ENCODE measurements at places on chromosomes 1 and 21.

GRCh38 chr1:159877695-159878444 lies 15.4 kb upstream of the VSIG8 start:
- no peak for DNase-seq

DNA sequence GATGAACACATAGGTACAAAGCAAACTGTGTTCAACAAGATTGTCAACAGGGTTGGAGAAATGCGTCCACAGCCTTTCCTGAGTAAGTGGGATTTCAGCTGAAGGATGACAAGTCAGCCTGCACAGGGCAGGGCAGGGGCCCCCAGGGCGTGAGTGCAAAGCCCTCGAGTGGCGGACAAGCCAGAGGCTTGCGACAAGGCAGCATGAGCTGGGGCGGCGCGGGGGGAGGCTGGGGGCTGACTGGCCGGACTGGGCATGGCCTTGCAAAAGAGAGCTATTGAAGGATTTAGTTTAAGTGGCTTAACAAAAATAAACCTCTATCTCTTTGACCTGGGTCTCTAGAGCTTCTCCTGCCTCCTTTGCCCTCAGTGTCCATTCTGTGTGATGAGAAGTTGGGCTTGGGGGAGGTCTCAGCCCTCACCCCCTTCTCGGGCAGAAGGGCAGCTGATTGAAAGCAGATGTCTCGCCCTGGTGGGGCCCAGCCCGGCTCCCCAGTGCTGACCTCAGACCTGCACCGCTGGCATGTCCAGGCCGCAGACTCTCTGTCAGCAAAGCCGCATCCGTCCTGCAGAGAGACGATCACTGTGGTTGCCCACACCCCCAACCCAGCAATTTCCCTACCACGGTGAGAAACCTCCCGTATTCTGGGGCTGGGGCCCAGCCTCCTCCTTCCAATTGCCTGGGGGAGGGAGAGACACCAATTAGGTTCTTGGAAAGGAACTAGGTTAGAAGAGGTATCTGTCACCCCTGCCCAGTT lies 24.3 kb upstream of the EPS8L3 start:
- DNase-seq: peak; percentile 7

GRCh38 chr1:178031856-178032320 lies 62.0 kb upstream of the RASAL2 start:
- DNase-seq: no peak

DNA sequence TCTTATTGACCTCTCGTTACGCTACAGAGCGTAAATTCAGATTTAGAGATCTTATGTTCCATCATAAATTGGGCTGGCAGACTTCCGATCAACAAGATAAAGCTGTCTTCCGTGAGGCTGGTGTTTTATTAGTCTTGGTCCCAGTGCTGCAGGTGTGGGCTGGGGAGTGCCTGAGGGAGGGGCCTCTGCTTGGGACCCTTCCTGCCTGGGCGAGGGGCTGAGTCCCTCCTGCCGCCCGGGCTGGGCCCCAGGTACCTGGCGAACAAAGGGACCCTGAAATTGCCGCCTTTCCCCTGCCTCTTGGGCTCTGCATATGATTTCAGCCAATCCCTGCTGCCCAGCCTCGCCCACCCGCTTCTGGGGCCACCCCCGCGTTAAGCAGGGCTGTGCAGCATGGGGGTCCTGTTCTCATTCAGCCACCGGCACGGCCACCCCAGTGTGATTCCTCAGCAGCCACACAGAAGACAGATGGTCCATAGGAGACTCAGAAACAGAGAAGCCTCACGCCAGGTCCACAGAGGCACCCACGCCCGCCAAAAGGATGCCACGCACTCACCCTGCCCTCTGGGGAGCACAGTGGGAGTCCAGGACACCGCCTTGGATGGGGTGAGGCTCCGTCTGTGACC lies 6.1 kb upstream of the SAMD11 start:
- DNase-seq: no peak

- no peak for DNase-seq
Measured at GRCh38 chr1:194515916-194516315, 1329.5 kb upstream of the B3GALT2 start.
